ENCODE measurements at places on chromosomes 2 and 18.

GRCh38 chr2:126359494-126359893, 296.5 kb upstream of the GYPC start:
- DNase-seq: no peak

DNA sequence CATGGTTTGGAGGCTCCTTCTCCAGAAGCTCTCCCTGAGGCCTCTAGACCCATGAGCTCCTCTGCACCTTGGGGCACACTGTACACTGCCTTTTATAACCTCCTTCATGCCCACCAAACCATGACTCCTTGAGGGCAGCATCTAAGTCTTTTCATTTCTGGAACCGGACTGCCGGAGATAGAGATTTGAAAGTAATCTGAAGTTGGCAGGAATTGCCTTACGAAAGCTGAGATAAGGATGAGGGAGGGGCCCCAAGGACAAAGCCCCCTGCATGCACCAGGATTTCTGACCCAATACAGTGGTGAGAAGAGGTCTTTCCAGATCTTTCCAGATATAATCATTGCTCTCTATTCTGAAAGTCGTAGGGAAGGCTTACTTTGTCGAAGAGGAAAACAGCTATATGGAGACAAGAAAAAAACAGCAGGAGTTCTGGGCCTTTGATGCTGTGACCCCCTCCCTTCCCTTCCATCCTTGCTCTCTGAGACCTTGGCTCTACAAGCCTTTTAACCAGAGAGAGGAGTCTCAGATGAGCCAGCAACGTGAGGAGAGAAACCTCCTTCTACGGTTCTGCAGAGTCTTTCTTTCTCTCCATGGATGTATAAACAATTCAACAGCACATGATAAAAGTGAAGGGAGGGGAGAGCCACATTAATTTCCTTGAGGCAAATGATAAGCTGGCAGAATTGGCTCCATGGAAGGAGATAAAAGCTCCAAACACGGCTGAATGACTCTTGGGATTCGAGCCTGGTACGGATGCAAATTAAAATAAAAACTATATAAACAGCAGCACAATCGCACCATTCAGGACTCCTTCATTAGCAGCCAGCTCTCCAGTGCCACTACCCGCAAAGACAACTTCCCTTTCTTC, 88.0 kb upstream of the RTN4 start:
- DNase-seq: no peak

DNA sequence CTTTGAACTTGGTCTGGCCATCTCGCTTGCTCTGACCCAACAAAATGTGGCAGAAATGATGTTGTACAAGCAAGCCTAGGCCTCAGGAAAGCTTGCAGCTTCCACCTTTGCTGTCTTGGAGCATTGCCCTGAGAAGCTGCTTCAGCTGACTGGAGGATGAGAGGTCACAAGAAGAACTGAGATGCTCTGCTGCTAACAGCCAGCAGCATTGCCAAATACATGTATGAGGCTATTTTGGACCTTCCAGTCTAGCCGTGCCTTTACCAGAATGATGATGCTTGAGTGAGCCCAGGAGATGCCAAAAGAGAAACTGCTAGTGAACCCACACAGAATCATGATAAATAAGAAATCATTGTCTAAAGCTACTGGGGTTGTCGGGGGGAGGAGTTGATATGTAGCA, 13.2 kb upstream of the ITGAV start:
- no peak for DNase-seq

DNA sequence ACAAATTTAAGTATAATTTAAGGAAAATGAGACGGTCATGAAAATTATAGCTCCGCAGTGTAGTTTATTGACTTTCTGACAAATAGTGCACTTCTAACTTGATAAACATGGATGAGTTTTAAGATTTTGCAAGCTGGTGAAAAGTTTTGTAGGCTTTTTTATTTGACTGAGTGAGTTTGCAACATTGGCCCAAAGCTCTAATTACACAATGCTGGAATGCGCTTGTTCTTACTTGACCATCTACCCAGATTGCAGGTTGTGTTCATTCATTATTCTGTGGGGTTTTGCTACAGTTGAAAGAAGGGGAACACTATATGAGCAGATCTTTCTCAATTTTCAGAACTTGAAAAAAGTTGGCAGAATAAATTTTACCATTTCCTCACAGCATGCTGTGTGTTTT, 13.5 kb downstream of the SPOPL start:
- DNase-seq: no peak

Measured in right forelimb (tissue), 1 donor.